LHCN-M2 (cell line): ENCODE measurements at places on chromosomes 2 and 18. TPM values are rescaled to one million over a fixed set of nuclear protein-coding genes. Genes with fewer than 3 reads are reported as not detected.

Gene FSIP2
- total RNA-seq = 0.13 and 0.17 TPM in 2 replicates

Gene IGFBP5
- 0.06 and 0.46 TPM in 2 replicates for total RNA-seq

Gene CTLA4
- not detected in 2 replicates for total RNA-seq

Gene EFHD1
- 0.19 and 0.52 TPM in 2 replicates for total RNA-seq

Gene TUBB8B
- total RNA-seq = not detected in 2 replicates

Gene NBEAL1
- total RNA-seq = 17.0 and 20.3 TPM in 2 replicates

Gene RAB1A
- total RNA-seq = 75.4 and 89.7 TPM in 2 replicates

Gene CLEC4F
- not detected in 2 replicates for total RNA-seq

Gene CCDC150
- 10.2 and 11.3 TPM in 2 replicates for total RNA-seq

Gene IRS1
- total RNA-seq = 25.0 and 28.5 TPM in 2 replicates

Gene SLC40A1
- 7.1 and 7.6 TPM in 2 replicates for total RNA-seq

Gene POLE4
- 31.4 and 31.9 TPM in 2 replicates for total RNA-seq

Gene KCNE4
- 4.0 and 6.3 TPM in 2 replicates for total RNA-seq

Gene IL36B
- not detected in 2 replicates for total RNA-seq

Gene KCNJ3
- total RNA-seq = under 0.01 TPM in 1 of 2 replicates, not detected in the other

Gene SULT1C4
- total RNA-seq = not detected in 2 replicates

Gene ERFE
- 24.2 and 25.6 TPM in 2 replicates for total RNA-seq

Gene PROC
- total RNA-seq = not detected in 2 replicates

Gene AOX1
- 41.5 and 43.0 TPM in 2 replicates for total RNA-seq

Gene CDH19
- not detected in 2 replicates for total RNA-seq

Gene SP140L
- 10.8 and 25.4 TPM in 2 replicates for total RNA-seq

Gene SLC4A5
- 0.11 TPM in 1 of 2 replicates, not detected in the other for total RNA-seq

Gene CYP26B1
- 2.1 and 2.3 TPM in 2 replicates for total RNA-seq

Gene CYP1B1
- 3.4 and 3.5 TPM in 2 replicates for total RNA-seq

Gene SMAD7
- 7.6 and 13.9 TPM in 2 replicates for total RNA-seq

Gene NLRC4
- not detected in 2 replicates for total RNA-seq

Gene CYTIP
- 0.92 and 1.7 TPM in 2 replicates for total RNA-seq
